DMS79 (cell line): ENCODE measurements at places on chromosomes 12 and 14.

- DNase-seq = no peak
Observed at GRCh38 chr12:52145228-52146088, 46.4 kb downstream of the KRT80 start.

- DNase-seq = peak; percentile 73
Observed at GRCh38 chr14:57317248-57317833, 48.6 kb downstream of the AP5M1 start.

- DNase-seq = no peak
Observed at GRCh38 chr12:106030210-106031071, 108.3 kb downstream of the NUAK1 start.

DNA sequence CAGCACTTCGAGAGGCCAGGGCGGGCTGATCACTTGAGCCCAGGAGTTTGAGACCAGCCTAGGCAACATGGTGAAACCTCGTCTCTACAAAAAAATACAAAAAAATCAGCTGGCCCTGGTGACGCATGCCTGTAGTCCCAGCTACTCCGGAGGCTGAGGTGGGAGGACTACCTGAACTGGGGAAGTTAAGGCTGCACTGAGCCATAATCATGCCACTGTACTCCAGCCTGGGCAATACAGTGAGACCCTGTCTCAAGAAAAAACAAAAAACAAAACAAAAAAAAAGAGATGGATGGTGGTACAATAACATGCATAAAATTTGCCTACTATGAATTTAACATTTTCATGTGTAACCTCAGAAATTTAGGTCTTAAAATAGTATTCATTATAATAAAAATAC lies 2.2 kb downstream of the THAP2 start:
- DNase-seq = no peak

DNA sequence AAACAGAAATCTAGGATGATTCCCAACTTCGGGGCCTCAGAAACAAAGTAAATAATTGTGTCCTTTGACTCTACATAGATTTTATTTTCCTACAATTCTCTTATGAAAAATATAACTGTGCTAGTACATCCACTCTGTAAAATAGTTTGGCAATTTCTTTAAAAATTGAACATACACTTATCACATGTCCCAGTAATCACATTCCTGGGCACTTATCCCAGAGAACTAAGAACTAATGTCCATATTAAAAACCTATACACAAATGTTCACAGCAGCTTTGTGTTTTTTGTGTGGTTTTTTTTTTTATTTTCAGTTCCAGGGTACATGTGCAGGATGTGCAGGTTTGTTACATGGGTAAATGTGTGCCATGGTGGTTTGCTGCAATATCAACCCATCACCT lies 99.0 kb downstream of the KCNH5 start:
- no peak for DNase-seq

DNA sequence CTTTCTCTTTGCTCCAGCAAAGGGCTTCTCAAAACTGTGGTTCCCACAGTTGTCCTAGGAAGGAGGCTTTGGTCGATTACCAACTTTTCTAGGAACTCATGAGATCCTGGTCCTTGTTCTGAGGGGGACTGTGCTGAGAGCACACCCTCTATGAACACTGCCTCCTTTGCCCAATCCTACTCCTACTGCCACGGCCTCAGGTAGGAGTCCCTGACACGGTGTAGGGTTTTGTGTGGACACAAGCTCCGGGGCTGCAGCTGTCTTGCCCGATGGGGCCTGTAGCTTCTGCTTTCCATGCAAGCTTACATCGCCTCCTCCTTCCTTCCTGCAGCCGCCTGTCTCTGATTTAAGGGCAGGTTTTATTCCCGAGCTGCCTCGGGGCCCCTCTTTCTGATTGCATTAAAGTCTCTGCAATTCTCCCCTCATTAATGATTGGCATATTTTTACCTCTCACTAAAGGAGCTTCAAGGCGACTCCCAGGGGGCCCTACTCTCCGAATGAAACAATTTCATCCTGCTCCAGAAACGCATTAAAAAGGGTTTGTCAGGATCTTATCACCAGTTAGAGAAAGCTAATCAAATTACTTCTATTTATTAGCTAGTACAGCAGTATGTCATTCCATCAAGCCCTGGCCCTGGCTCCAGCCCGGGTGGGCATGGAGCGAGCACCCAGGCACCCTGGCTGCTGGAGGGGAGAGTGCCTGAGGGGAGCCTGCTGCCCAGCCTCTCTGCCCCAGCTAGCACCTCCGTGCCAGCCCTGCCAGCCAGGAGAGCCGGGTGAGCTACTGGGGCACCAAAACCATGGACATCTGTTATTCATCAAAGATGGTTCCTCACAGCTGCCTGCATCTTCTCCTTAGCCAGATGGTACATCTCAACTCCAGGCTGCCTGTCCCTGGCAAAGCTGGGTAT lies 38.0 kb upstream of the ESRRB start:
- DNase-seq = no peak

GRCh38 chr14:27012641-27013040 lies 414.8 kb upstream of the NOVA1 start:
- no peak for DNase-seq

GRCh38 chr12:120249875-120250795 lies 15.4 kb downstream of the PXN start:
- no peak for DNase-seq

- DNase-seq = peak; percentile 63
Observed at GRCh38 chr12:76881142-76881541, 2.3 kb upstream of the CSRP2 start.

GRCh38 chr12:124517260-124518050 lies 50.0 kb downstream of the NCOR2 start:
- DNase-seq = peak; percentile 91

GRCh38 chr14:61451491-61451890 lies 130.1 kb downstream of the PRKCH start:
- DNase-seq = no peak

DNA sequence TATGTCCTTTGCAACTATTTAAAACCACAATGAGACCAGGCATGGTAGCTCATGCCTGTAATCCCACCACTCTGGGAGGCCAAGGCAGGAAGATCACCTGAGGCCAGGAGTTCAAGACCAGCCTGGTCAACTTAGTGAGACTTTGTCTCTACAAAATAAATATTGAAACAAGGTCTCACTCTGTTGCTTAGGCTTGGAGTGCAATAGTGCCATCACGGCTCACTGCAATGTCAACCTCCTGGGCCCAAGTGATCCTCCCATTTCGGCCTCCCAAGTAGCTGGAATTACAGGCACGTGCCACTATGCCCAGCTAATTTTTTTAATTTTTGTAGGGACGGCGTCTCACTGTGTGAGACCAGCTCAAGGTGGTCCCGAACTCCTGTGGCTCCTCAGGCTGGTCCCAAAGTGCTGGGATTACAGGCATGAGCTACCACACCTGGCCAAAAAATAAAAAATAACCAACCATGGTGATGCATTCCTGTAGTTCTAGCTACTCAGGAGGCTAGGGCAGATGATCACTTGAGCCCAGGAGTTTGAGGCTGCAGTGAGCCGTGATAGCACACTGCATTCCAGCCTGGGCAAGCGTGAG lies 955 bp upstream of the FITM1 start:
- no peak for DNase-seq

DNA sequence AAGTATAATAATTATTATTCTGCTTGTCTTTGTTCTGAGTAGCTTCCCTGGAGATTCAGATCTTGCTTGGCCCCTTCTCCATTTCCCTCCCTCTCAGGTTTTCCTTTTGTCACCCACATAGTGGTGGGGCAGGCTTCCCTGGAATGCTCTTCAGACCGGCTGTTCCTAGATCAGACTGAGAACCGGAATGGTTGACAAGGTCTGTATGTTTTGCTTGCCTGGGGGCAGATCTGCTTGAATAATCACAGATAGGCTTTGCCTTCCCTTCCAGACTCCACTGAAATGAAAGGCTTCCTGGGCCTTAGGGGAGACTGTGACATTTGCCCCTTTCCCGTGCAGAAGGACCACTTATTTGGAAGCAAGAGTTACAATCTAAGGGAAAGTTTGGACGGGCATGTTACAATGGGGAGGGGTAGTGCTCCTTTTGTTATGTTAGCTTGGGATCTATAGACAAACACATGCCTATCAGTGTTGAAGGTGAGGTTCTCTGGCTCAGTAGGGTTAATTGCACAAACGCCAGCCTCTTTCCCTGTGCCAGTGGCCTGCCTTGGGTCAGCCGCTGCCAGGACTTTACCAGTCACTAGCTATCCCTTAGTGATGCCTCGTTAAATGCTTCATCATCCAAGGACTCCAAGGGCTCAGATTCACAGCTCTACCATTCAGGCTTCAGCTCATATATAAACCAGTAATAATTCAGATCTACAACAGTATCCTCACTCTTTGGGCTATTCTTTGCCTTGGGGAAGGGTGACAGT lies 178.6 kb downstream of the SNAPC1 start:
- no peak for DNase-seq

DNA sequence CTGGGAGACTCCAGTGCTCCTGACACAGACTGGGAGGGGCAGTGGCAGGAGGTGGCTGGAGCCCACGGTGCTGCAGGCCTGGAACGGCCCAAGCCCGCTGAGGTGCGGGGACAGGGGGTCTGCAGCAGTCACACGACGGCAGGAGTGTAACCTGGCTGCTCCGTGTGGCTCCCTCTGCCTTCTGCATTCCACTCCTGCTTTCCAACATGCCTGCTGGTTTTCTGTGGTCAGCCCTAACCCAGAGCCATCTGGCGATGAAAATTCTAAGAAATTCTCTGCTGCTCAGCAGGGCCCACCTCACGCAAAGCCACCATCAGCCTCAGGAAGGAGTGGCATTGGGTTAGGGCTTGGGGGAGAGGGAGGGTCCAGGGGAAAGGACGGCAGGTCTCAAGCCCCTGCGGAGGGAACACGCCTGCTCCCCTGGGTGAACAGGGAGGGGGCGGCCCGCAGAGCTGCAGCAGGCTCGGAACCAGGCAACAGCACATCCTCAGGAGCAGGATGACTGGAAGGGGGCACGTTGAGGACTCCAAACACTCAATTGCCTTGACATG lies 5.0 kb upstream of the FBRSL1 start:
- no peak for DNase-seq

GRCh38 chr14:100060760-100061159 lies 4.5 kb upstream of the EVL start:
- DNase-seq = no peak

DNA sequence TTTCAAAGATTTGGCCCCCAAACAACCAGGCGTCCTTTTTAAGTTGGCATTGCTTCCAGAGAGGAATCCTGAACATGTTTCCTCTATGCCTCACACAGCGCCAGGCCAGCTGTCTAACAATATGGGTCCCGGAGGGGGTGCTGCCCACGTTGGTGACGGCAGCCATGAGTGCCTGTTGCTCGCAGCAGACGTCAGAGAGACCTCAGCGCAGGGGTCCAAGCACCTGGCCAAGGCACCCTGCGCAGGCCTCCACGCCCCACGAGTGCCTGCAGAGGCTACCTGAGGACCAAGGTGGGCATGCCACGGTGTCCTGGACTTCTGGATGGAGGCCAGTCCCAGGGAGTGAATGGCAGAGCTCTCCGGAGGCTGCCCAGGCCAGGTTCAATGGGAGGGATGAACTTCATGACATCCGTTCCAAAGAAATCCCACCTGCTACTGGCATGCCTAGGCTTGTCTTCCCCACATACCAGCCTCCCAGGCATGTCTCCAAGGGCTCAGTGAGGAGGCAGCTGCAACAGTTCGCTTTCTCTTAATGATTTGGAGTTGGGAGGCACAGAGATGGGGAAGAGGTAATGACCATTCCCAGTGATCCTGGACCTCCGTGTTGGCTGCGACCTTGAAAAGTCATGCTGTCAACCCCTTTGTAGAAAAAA lies 11.6 kb upstream of the FOXN3 start:
- DNase-seq = peak; percentile 97

DNA sequence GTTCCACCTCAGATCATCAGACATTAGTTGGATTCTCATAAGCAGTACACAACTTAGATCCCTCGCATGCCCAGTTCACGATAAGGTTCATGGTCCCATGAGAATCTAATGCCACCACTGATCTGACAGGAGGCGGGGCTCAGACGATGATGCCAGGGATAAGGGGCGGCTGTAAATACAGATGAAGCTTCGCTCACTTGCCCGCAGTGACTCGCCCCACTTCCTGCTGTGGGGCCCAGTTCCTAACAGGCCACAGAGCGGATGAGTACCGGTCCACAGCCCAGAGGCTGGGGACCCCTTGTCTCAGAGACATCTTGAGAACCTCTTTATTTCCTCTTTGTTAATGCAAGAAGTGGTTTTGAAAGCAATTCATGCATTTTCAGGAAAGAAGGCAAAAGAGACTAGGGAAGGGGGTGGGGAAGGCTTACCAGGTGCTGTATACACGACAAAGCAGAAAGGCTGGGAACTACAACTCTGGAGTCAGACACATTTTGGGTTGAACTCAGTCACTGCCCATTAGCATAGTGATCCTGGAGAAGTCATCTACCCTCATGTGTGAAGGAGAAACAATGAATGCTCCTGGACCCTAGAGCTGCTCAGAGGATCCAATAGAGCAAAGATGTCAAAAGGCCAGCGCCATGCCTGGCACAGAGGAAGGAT lies 68.7 kb downstream of the EID3 start:
- DNase-seq = no peak
